ENCODE measurements at places on chromosomes 5 and 9.

DNA sequence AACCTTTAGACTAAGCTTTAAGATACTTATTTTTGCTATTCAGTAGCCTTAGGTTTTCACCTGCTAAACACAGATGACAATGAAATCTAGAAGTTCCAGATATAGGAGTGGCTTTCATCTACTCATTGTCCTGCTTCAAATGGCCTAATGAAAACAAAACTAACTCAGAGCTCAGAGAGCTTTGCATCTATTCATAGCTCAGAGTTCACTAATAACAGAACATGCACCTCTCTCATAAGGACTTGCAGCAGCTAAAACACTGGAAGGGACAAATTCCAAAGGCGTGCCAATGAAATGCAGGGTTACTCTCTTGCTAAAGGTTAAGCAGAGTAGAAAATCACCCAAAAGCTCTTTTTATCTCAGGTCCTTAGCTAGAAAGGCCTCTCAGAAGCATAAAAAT is 29.0 kb downstream of the SLC31A2 start:
- DNase-seq: no peak

GRCh38 chr9:123296174-123296573 is 27.8 kb upstream of the STRBP start:
- DNase-seq: no peak

- DNase-seq: no peak
Observed at GRCh38 chr9:34961574-34962490, 3.7 kb downstream of the PHF24 start.

GRCh38 chr5:134574521-134574920 is 49.1 kb downstream of the JADE2 start:
- no peak for DNase-seq

DNA sequence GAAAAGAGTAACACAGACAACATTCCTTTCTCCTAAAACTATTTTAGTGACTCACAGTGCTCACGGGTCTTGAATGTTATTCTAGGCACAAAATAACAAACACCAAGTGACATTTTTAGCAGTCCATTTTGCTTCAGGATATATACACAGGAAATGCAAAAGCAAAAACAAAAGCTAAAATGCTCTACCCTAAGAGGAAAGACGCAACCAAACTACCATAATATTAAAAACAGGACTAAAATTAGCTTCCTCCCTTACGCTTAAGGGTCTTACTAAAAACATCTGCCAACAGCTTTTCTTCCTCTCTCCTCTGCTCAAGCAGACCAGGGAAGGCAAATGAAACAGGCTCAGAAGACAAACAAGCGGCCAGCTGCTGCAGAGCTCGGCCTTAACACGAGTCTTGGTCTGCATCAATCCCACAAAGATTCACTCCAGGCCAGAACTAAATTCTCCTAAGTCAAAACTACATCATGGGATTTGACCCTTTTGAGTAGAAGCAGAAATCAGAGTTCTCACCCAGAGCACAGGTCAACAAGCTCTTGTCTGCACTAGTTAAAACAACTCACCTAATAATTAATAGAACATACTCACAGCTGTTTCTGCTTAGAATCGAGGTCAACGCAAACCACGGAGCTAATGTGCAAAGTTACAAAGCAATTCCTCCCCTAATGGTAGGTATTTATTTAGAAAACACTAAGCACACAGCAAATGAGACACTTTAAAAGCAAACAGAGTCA is 62.3 kb downstream of the RAPGEF1 start:
- no peak for DNase-seq

DNA sequence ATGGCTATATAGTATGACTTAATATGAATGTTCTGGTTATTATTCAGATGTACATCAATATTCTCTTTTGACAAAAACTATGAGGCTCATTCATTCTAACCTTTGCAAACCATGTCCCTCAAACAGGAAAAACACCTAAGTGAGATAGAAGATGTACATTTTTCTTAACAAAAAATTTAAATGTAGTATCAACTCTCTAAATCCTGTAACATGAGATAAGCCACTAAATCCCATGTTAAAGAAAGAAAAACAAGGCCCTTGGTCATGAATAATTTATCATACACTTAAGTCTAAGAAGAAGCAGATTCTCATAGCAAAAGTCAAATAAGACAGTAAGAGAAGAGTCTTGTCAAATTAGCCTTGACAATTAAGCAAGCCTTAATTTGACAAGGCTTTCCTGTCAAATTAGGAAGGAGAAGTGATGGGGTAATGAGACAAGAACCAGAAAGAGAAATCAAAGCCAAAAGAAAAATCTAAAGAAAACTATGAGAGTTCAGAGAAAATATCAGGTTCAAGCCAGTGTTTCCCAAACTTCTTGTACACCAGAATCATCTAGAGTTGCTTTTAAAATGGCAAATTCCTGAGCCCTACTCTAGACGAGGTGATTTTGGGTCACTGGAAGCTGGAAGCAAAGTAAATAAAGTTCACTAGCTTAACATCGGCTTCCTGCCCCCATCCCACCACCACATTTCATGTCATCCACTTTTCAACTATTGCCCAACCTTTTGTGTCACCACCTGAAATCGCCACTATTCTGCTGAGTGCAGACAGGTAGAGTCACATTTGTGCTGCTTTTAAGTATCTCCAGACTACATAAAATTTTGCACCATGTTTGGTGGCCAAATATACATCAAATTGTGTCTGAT is 76.5 kb downstream of the NR6A1 start:
- no peak for DNase-seq

- DNase-seq: no peak
Observed at GRCh38 chr5:176899946-176900779, 1.0 kb upstream of the HK3 start.
